Cerebellar nuclear complex (tissue), 1 donor: ENCODE measurements at places on chromosomes 4 and X.

DNA sequence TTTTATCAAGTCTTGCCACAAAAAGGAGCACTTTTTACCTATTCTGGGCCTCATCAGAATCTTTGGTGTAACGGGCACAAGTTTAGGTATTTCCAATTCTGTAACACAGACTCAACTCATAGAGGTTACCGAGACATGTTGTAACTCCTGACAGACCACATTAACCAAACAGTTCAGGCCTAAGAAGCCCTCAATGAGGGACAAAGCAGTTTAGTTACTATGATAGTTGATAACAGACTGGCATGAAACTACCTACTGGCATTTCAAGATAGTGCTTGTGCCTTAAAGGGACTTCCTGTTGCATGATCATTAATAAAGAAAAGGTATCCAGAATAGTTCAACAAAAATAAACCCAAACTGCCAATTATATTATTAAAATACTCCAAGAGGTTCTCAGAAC, 64.1 kb downstream of the HUWE1 start:
- no peak for DNase-seq

- no peak for DNase-seq
Measured at GRCh38 chr4:109973529-109973905, 60.8 kb downstream of the EGF start.

DNA sequence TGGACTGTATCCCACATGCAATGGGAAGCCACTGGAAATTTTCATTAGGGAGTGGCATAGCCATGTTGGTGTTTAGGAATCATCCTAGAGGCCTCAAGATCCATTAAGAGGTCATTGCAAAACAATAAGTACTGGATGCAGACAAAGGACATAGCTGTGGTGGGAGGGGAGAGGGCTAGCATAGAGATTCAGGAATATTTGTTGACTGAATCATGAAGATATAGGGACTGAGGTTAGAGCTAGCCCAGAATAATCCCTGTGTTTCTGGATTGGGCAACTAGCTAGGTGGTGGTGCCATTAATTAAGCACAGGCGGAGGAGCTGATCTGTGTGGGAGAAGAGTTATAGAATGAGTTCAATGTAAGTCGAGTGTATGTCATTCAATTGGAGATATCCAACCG, 135.0 kb downstream of the RAB28 start:
- no peak for DNase-seq

- no peak for DNase-seq
Measured at GRCh38 chr4:1976416-1977352, 32.1 kb downstream of the NELFA start.

DNA sequence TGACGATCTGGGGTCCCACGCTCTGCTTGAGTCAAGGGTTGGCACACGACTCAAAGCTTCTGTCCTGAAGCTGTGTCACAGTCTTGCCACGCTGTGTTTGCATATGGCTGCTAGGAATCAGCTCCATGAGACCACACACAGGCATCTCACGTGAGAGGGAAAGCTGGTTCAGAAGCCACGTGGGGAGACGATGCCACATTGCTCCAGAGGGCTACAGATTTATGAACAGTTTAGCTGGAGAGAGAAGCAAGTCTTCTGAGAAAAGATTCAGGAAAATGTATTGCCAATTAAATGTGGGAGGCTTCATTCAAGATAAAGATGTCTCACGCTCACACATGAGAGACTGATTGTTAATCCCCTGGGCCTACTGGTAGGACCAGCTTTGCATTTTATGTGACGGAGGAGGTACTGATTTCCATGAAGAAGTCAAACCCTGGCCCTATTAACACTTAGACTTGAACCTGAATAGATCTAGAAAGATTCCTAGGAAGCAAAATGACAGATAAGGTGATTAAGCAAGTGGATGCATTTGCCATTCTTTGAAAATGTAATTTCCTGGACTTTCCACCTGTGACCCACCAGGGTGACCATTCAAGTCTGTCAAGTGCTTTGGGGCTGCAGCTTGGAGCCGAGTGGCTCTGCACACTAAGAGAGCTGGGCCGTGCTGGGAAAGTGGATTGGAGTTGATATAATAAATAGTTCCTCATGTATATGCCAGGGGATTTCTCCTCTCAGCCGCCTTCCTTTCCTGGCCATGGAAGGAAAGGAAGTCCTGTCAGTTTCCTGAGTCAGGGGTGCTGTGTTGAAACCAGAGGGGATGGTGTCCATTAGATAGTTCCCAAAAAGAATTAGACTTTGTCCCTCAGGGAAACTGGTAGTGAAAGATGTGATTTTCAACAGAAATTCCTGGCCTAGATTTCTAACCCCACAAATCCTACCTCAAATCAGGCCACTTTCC, 29.0 kb downstream of the ENPP6 start:
- DNase-seq, result no peak

- no peak for DNase-seq
Measured at GRCh38 chr4:8540072-8540471, 40.1 kb upstream of the GPR78 start.

DNA sequence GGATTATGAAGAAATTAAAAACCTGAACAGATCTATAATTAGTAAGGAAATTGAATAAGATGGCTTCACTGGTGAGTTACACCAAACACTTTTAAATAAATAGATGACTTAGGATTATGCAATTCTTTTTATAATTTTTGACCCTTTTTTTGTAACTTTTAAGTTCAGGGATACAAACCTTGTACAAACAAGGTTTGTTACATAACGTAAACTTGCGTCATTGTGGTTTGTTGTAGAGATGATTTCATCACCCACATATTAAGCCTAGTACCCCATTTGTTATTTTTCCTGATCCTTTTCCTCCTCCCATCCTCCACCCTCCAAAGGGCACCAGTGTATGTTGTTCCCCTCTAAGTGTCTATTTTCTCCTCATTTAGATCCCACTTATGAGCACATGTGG, 75.7 kb downstream of the CPEB2 start:
- no peak for DNase-seq

- no peak for DNase-seq
Measured at GRCh38 chrX:71814123-71814912, 51.2 kb downstream of the CXorf49B start.

GRCh38 chr4:106695501-106696262, 327.1 kb upstream of the GIMD1 start:
- no peak for DNase-seq

- DNase-seq, result no peak
Measured at GRCh38 chrX:24148535-24149350, 786 bp upstream of the ZFX start.

DNA sequence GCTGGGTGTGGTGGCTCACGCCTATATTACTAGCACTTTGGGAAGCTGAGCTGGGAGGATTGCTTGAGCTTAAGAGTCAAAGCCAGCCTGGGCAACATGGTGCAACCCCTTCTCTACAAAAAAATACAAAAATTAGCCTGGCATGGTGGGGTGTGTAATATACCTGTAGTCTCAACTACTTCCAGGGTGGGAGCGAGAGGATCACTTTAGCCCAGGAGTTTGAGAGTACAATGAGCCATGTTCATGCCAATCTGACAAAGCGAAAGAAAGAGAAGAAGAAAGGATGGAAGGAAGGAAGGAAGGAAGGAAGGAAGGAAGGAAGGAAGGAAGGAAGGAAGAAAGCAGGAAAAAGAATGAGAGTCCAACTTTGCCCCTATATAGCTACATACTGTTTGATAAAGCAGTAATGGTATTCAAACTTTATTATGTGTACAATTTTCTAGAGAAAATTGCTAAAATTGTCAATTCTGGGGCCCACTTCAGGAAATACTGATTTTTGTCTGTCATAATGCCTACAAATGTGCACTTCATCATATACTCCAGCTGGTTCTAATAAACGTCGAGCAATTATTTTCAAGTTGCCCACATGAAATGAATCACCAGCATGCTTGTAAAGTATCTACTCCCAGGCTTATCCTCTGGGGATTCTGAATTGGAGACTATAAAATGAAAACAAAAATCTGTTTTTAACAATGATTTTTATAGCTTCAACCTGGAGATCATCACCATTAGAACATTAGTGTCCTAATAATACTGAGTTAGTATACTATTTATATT, 132.3 kb downstream of the NDST4 start:
- no peak for DNase-seq

DNA sequence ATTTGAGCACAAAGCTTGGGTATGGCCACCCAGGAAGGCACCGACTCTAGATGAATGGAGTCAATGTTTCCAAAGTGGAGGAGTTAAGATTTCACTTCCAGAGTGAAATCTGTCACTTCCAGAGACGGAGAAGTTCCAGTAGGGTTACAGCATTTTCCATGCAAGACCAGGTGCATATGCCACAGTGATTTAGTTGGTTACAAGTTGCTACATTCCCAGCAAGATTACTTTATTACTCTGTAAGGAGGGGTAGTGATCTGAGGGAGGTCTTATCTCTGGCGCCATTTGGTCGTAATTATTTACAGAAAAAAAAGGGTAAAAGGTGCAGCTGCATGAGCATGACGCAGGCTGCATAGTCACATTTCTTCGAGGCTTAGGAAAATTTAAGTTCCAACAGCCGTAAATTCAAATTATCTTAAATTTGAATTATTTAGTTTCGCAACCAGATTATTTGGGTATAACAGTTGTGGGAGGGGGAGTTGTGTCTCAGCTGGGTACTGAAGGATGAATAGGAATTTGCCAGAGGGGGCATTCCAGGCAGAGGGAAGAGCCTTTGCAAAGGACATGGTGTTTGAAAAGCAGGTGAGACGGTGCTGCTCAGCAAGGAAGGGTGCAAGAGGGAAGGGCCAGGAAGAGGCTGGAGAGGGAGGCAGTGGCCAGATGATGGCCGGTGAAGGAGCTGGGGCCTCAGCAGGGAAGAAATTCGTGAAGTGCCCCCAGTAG, 17.4 kb upstream of the AFAP1 start:
- DNase-seq, result no peak

DNA sequence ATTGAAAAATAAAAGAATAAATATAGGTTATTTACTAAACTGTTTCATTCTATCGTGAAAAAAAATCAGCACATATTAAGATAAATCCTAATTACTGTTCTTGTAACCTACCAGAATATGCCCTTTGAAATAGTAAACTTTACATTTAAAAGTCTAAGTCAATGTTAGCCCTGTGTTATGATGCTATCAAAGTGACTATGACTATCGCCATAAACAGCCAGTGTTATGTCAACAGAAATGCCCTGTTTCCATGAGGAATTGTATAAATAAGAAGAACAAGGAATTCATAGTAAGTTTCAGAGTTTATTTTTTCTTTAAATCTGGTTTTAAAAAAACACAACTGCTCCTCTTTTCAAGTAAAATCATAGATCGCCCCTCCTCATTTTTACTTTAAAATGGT, 11.4 kb downstream of the NR3C2 start:
- no peak for DNase-seq

DNA sequence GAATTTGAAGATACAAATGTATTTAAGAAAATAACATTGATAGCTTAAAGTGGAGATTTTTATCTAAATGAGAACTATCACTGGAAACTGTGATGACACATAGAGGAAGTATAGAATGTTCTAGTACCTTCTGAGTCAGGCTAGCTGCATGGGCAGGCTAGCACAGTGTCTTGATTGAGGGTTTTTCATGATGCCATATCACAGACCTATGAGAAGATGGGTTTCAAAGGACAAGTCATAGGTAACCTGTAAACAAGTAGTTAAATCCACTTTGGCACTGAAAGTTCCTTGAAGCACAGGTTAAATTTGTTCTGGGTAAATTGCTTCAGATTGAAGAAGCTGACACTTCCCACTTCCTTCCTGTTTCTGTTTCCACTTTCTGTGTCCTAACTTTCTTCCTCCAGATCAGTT, 48.2 kb upstream of the CDKN2AIP start:
- no peak for DNase-seq

DNA sequence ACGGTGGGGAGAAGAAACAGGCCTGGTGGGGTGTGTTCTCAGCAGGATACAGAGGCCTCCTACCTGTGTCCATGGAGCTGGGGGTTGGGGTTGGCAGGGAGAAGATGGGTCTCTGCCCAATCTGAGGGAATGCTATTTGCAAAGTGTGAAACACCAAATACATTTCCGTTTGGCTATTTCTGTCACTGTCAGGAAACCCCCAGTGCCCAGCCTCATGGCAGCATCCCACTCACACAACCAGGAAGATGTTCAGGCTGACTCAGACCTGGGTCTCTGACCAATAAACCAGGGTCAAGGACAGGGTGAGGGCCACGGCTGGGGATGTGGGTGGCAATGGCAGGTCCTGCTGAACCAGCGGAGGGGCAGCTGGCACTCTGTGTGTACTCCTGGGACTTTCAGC, 41.3 kb downstream of the BCOR start:
- no peak for DNase-seq

- no peak for DNase-seq
Measured at GRCh38 chr4:174122705-174123104, 160.8 kb downstream of the FBXO8 start.

GRCh38 chr4:148447681-148448080, 5.5 kb upstream of the NR3C2 start:
- DNase-seq, result no peak

DNA sequence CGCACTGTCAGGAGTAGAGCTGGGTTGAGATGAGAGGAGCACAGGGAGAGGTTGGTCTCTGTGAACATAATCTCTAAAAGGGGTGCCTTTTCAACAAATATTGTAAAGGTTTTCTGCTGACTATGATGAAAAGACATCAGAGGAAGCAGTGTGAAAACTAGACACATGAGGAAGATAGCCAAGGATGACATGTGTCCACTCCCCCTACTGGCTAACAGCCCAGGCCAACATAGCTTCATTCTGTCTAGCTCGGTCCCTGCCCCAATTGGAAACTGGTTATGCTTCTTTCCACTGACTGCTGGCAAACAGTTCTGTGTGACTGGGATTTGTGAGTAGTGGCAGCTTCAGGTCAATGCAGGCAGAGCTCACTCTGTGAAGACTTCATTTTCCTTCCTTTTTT, 115.4 kb upstream of the ESX1 start:
- no peak for DNase-seq

DNA sequence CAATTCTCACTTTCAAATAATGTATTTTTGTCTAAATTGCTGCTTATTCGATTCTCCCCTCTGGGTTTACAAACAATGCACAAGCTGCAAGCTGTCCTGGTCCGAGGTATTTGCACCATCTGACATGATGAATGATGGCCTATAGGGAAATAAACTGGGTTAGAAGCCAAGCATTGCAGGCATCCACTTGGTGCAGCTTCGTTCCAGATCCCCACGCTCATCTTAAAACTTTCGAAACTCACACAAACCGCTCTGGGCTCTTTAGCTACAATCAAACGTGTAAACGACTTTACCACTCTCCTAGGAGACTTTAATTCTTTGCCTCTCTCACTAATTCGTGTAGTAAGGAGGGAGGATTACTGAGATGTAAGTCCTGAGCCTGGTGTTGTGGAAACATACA, 19.0 kb downstream of the PHKA2 start:
- no peak for DNase-seq

GRCh38 chrX:106912864-106913263, 7.3 kb upstream of the CLDN2 start:
- no peak for DNase-seq
